ENCODE measurements at places on chromosomes 7 and 10.
A peak's percentile ranks its signal among the peaks of the same experiment; 100 is the strongest.

GRCh38 chr10:5977471-5978229 is at the start of gene IL15RA:
Gene IL15RA (minus strand): TSS chr10:5977543. CDS start chr10:5977492, 51 bp downstream.
- no peak for DNase-seq

GRCh38 chr7:96297876-96298275 is 24.0 kb downstream of the SLC25A13 start:
- DNase-seq = peak; percentile 68

DNA sequence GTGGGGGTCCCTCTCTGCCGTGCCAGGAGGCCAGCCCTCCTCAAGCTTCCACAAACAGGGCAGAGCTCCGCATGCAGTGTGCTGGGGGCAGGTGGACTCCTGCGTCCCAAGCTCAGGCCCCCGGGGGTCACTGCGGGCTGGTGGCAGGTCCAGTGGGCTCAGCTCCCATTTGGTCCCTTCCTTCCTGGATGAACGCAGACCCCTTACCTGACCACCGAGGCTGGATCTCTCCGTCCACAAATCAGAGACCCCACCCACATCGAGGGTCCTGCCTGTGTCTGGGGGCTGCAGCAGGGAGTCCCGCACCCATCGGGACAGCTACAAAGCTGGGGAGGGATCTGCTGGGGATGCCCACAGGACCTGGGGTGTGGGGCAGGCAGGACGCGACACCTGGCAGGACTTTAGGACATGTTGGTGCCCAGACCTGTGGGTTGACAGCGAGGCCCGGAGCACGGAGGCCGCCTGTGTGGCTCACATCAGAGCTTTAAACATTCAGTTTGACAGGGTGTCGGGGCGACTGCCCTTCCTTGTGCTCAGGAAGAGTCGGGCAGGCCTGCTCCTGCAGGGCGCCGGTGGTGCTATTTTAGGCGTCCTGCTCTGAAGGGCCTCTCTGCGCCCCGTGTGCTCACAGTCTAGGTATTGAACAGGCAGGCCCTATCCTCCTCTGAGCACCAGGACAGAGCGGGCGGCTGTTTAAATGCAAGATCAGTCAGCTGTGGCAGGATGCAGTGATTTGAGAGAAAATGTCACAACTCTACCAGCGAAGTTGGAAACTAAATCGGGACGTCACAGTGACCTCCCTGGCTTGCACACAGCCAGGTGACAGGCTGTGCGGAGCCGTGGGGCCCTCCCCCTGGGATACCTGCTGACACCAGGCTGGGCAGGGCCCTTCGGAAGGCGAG is 15.9 kb upstream of the CFAP46 start:
- no peak for DNase-seq

- DNase-seq = no peak
Observed at GRCh38 chr10:126063353-126063791, 167.0 kb downstream of the FANK1 start.

DNA sequence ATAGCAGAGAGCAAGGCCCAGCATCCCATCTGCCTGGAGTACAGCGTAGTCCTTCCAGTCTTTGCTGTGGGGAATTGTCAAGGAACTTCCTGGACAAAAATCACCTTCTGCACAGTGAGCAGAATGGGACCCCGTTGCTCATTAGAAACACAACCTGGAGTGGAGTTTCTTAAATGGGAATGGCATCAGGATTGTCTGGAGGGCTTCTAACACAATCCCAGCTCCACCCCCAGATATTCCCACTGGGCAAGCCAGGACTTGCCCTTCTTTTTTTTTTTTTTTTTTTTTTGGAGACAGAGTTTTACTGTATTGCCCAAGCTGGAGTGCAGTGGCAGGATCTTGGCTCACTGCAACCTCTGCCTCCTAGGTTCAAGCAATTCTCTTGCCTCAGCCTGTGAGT is 356.4 kb downstream of the GALNT17 start:
- DNase-seq = no peak

DNA sequence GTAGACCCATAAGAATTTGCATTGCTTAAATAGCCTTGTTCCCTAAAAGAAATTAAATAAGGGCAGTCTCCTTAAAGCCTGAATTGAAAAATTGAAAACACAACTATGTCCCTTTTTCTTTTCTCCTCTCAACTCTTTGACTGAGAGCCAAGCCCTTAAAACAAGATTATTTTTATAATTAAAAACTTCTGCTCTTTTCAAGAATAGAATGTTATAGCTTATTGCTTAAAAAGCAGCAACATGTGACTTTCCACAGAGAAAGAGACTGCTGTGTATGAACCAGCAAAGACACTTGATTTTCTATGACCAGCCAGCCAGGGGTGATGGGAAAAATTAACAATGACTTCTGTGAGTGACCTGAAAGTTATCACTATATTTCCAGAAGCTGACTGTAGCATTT is 295.2 kb upstream of the CELF2 start:
- no peak for DNase-seq

- DNase-seq = no peak
Observed at GRCh38 chr10:110679486-110680272, 35.5 kb downstream of the RBM20 start.

- no peak for DNase-seq
Observed at GRCh38 chr10:3265088-3265487, 92.5 kb upstream of the PITRM1 start.

DNA sequence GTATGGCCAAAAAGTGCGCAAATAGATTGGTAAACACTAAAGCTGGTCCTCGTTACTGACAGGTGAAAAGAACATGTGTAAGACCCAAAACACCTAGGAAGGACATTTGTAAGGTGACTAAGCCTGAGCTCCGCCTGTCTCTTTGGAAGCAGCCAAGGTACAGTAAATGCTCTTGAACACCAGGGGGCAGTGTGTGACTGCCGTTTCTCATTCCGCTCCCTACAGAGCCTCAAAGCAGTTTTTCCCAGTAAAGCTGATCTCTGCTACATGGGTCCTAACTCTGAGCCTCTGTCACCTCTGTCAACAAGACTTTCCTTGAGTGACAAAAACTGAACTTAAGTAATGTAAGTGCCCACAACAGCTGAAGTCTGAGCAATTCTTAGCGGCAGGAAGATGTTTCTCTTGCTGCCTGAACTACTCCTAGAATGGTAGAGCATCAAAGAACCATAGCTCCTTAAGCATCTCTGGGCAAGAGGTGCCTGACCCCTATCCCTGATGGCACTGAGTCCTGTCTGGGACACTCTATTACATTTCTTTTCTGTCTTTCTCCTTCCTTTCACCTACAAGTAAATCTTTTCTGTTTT is 238.0 kb upstream of the INHBA start:
- DNase-seq = peak; percentile 14

DNA sequence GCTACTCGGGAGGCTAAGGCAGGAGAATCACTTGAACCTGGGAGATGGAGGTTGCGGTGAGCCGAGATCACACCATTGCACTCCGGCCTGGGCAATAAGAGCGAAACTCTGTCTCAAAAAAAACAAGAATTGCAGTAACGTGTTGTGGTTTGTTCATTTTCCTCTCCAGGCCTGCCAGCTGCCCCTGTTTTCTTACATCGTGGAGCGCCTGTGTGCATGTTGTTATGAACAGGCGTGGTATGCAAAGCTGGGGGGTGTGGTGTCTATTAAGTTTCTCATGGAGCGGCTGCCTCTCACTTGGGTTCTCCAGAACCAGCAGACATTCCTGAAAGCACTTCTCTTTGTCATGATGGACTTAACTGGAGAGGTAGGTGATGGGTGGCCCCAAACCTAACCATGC is 52.1 kb downstream of the TRRAP start:
- no peak for DNase-seq

DNA sequence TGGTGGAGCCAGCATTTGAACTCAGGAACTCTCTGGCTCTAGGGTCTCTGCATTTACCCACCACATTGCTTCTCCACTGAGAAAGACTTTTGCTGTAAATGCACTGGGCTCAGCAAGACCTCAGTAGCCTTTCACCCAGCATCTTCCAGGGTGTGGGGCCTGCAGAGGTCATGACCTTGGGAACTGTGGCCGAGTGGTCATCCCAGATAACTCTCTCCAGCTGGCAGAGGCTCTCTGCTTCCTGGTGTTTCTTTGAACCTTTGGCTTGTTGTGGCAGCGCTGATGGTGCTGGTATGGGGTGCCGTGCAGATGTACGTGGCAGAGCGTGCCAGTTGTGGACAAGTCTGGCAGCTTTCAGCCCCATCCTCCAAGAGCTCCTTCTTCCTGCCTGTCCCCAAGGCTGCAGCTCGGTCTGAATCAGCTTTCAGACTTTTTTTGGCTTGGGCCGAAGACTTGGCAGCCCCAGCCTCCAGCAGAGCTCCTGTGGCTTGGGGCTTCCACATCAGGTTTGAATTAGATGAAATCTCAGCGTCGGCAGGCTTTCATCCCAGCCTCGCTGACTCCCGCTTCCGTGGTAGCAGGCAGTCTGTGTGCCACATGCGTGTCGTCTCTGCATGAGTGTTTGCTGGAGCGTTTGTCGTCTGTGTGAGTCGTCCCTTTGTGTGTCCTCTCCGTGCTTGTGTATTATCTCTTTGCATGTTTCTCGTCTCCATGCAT is 21.5 kb downstream of the ADAMTS14 start:
- DNase-seq = no peak

GRCh38 chr10:125132344-125132743 is 28.0 kb downstream of the CTBP2 start:
- DNase-seq = no peak
